Activated T-helper 1 cell treated with anti-CD3 and anti-CD28 coated beads, Interleukin-12 subunit alpha, Interleukin-12 subunit beta, Interleukin-2, Interleukin-4 antibody, amounts not matched to agents 30 ng/mL and 10 ng/mL and 1 ng/mL, durations not matched to agents 14 hours and 24 hours and 36 hours (primary cell): ENCODE measurements at places on chromosomes 16 and 17. TPM values are rescaled to one million over a fixed set of nuclear protein-coding genes. Genes with fewer than 3 reads are reported as not detected.

Gene ITGB3
- total RNA-seq, result not detected in 2 replicates

Gene KRT28
- not detected in 2 replicates for total RNA-seq

Gene WNT3
- 0.05 TPM in 1 of 2 replicates, not detected in the other for total RNA-seq

Gene XAF1
- 41.7 and 45.7 TPM in 2 replicates for total RNA-seq

Gene KRTAP1-5
- not detected in 2 replicates for total RNA-seq

Gene SLC6A4
- total RNA-seq, result not detected in 2 replicates

Gene HEATR9
- 0.13 TPM in 1 of 2 replicates, not detected in the other for total RNA-seq

Gene SOX15
- total RNA-seq, result 0.20 and 0.78 TPM in 2 replicates

Gene SNAI3
- total RNA-seq, result 1.8 and 2.4 TPM in 2 replicates

Gene AOC2
- total RNA-seq, result 3.6 and 4.0 TPM in 2 replicates

Gene CES3
- total RNA-seq, result 5.6 and 7.3 TPM in 2 replicates

Gene CLEC19A
- total RNA-seq, result not detected in 2 replicates

Gene GRIN2C
- 0.02 and 0.34 TPM in 2 replicates for total RNA-seq
